Stimulated activated CD8-positive, alpha-beta memory T cell treated with anti-CD3 and anti-CD28 coated beads, Interleukin-4, amount 100 ng/mL, for 4 hours (primary cell): ENCODE measurements at places on chromosomes 6 and 20.

DNA sequence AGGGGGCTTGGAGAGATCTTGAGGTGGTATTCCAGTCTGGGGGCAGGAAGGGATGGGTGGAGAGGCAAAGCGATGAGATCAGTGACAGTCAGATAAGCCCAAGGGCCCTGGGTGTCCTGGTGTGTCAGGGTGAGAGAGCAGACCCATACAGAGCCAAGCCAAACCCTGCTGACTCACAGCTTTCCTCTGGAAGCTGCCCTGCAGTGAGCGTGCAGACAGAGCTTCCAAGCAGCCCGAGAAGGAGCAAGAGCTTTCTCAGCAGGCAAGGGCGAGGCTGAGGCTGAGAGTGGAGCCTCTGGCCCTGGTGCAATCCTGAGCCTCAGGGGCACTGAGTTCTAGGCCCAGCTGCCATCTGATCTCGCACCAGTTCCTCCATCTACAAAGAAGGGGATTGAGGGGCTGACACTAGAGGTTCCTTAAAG is 91.1 kb upstream of the HIVEP1 start:
- DNase-seq: no peak

DNA sequence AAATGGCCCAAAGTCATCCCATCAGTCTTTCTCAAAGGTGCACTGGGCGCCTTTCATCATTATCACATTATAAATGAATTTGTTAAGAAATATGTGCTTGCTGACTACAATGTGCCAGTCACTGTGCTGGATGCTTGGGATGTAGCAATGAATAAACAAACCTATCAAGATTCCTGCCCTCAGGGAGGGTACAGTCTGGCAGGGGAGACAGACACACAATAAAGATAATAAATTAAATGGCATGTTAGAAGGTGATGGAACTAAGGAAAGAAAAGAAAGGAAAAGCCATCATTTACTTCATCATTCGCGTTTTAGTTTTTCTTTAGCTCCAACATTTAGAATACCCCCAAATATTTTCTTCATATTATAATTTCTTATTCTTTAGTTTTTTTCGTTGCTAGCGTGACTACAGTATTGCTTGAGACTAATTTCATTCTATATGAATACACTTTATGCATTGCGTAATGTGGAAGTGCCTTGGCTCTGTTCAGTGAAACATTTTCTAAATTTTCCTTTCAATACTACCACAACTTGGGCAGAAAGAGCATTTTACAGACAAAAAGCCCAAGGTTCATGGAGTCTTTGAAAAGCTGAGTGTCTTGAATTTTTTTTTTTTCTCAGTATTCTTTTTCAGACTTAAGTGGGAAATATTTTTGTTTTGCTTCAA is 48.7 kb upstream of the CITED2 start:
- no peak for DNase-seq

GRCh38 chr6:155013457-155013876 is 18.4 kb downstream of the TIAM2 start:
- DNase-seq: no peak

DNA sequence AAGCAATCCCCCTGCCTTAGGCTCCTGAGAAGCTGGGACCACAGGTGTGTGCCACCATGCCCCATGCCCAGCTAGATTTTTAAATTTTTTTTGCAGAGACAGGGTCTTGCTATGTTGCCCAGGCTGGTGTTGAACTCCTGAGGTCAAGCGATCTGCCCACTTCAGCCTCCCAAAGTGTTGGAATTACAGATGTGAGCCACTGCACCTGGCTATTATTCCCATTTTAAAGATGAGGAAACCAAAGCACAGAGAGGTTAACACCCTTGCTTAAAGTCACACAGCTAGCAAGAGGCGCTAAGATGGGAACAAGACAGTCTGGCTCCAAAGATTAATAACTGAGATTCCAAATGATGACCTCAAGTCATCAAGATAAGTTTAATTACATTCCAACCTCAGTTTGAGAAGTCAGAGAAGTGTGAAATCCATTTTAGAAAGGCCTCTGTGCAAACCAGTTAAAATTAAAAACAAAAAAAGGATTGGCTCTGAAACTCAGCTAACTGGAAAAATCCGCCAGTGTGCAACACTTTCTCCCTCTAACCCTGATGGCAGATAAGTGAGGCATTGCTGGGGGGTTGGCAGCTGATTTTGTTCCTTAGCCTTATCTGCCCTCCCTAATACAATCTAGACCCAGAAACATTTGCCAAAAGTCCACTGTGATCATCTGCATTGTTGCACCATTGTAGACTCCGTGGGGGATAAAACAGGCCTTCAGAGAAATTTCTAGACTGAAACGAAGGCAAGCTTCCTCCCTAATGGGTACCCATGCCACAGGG is 55.5 kb downstream of the CPNE5 start:
- DNase-seq: no peak

DNA sequence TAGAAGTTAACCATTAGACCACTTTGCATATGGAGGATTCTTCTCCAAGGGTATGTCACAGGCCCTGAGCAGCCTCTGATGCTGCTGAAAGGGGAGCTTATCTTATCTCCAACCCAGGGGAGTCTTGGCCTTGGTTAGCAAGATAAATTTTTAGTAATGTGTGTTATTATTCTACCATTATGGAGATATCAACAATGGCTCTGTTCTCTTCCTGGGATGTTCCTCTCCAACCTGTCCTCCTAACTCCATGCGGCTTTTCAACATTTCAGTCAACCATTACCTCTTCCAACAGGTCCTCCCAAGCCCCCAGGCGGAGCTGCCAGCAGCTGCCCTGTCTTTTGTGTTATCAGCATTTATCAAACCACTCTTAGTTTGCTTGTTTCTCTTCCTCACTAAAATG is 48.4 kb upstream of the FOXC1 start:
- DNase-seq: no peak

DNA sequence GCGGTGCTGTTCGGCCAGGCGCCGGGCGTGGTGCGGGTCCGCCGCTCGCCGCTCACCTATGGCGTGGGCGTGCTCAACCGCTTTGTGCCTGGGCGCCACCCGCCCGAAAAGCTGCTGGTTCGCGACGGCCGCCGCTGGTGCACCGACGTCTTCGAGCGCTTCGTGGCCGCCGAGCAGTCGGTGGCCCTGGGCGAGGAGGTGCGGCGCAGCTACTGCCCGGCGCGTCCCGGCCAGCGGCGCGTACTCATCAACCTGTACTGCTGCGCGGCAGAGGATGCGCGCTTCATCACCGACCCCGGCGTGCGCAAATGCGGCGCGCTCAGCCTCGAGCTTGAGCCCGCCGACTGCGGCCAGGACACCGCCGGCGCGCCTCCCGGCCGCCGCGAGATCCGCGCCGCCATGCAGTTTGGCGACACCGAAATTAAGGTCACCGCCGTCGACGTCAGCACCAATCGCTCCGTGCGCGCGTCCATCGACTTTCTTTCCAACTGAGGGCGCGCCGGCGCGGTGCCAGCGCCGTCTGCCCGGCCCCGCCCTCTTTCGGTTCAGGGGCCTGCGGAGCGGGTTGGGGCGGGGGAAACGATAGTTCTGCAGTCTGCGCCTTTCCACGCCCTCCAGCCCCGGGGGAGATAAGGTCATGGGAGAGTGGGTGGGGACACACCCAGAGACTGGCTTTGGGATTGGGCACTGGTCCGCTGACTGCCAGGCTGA is 15.7 kb downstream of the ADISSP start:
- peak; percentile 6 for DNase-seq

GRCh38 chr20:63273059-63273579 is 506 bp downstream of the ARFGAP1 start:
- DNase-seq: no peak

DNA sequence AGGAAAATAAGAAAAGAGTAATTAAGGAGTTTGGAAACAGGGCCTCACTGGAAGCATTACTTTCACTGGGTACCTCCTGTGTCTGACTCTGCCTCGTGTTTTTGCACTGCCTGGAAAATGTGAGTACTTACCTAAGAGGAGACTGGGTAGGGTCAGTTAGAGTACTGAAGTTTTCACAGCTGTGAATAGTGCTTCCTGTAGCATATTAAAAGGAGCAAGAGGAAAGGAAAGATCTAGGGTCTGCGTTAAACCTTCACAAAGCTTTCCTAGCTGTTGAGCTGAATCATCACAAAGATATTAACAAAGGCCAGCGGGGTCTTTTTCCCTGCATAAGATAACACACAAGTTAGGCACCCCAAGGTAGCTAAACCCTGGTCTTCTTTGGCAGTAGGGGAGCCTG is 82.3 kb downstream of the MLIP start:
- DNase-seq: no peak

DNA sequence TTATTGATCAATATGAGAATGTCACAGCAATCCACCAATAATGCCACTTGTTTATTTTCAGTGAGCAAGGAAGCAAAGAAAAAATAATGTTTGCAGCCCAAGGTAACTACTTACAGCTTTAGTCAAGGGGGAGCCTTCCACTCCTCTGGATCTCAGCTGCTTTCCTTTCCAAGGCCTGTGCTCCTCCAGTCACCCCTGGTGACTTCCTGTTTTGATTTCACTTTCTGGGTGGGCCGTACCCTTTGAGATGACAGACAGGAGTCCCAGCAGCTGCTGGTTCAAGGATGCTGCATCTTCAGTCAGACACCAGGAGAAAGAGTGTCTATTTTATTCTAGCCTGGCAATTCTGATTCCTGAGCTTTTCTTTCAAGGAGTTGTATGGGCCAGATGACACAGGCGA is 5.6 kb upstream of the VNN2 start:
- peak; percentile 16 for DNase-seq

- no peak for DNase-seq
Observed at GRCh38 chr6:151263967-151264366, 24.2 kb downstream of the AKAP12 start.

DNA sequence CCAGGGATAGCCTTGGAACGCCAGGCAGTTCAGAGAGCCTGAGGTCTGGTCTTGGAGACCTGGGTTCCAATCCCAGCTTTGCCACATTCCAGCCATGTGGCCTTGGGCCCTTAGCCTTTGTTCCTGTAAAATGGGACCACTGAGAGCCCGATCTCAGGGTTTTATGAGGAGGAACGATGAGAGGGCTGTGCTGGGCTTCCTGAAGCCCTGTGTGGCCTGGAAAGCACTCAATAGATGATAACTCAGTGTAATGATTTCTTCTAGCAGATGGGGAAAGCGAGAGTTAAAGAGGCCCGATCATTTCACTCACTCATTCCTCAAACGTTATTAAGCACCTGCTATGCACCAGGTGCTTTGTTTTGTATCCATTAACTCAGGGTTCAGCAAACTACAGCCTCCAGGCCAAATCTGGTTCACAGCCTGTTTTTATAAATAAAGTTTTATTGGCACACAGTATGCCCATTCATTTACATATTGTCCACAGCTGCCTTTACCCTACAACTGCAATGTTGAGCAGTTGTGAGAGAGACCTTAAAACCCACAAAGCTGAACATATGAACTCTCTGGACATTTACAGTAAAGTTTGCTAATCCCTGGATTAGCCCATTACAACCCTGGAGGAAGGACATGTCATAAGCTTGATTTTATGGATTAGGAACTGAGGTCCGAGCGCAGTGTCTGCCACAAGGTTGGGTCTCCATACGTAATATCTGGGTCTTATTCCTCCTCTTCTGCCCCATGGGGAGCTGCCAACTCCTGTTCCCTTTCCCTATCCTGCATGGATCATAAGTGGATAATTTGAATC is 90.4 kb downstream of the CEBPB start:
- DNase-seq: no peak

GRCh38 chr6:33112148-33112547 is 36.4 kb downstream of the HLA-DPB1 start:
- no peak for DNase-seq
